ENCODE measurements at places on chromosomes 12 and 14.

GRCh38 chr14:83607682-83608081, 1922.3 kb upstream of the FLRT2 start:
- no peak for DNase-seq

- DNase-seq, result no peak
Measured at GRCh38 chr14:24089890-24090289, 4.2 kb upstream of the PCK2 start.

DNA sequence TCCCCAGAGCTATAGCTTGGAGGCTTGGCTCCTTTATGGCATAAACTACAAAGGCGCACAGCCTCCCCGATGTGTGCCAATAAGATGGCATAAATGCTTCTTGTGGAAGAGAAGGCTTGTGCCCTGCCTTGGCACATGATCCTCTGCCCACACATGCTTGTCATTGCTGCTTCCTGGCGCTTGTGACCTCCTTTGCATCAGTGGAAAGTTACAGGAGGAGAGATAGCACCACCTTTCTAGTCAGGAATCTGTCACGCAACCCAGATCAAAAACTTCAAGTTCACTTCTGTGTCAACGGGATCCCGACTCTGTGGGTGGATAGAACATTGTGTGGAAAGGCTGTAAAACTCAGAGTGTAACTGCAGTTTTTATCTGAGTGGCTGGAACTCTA, 183.8 kb upstream of the HIF1A start:
- DNase-seq, result peak; percentile 33

DNA sequence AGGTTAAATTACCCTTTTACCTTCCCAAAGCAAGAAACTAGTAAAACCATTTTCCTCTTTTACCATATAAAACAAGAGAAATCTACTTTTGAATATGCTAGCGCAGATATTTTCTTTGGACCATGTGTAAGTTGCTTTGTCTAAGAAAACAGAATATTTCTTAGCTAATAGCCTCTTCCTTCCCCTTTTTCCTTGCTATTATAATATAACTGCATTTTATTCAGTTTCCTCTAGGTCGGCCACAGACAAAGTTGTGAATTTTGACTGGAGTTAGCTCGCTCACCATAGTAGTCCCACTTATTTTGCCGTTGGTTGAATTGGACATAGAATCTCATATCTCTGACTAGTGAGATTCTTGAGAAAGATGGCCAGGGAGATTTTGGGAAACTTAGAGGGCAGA, 115.6 kb downstream of the PLEKHA5 start:
- DNase-seq, result no peak

DNA sequence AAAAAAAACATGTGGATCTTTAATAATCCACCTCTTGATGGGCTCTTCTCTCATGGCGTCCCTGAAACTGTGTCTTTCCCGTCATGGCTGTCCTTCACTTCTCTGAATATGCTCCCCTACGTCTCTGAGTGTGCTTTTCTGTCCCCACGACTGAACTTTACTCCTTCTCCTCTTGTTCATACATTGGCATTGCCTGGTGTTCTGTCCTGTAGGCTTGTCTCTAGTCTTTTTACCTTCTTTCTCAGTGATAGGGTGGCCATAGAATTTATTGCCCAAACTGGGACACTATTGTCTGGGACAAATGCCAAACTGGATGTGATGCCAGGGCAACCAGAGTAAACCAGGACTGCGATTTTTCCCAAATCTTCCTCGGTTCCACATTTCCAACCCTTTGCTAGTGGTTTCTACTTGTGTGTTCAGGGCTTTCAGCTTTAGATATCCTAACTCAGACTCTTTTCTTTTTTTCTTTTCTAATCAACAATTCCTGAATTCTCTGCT, 202.2 kb downstream of the ATP23 start:
- no peak for DNase-seq

DNA sequence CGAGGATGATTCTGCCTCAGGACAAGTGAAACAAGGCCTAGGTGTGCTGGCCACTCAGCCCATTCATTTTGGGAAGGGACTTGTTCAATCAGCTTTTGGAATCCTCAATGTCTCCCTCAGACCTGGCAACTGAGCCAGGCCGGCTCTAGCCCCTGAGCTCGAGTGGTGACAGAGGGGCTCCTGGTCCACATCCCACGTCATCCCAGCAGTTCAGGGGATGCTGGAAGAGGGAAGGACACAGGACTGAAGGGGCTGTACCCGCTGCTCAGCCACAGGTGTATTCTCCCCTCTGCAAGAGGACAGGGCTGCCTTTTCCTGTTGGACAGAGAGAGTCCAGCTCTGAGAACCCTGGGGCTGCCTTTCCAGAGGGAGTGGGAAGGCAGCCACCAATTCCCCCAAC, 244.6 kb upstream of the SFSWAP start:
- DNase-seq, result no peak

- no peak for DNase-seq
Measured at GRCh38 chr12:46493150-46493833, 120.7 kb upstream of the SLC38A2 start.

DNA sequence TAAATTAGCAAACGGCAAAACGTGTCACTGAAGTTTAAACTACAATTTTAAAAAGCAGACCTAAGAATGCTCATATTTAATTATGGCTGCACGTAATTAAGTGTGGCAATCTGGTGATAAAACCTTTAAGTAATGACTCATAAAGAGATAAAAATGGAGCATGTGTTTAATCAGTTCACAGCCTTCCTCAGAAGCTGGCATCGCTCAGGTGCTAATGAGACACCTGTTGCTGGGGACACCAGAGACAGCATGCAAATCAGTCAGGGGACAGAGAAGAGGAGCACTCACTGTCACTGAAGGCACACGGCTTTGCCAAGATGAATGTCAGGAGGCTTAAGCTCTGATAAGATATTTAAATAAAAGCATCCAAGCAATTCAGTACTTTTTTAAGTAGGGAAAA, 840.3 kb downstream of the GALC start:
- no peak for DNase-seq

- DNase-seq, result peak; percentile 82
Measured at GRCh38 chr12:68611094-68611805, 551 bp downstream of the RAP1B start.

GRCh38 chr14:100283984-100284881, 22.0 kb downstream of the SLC25A29 start:
- DNase-seq, result no peak

DNA sequence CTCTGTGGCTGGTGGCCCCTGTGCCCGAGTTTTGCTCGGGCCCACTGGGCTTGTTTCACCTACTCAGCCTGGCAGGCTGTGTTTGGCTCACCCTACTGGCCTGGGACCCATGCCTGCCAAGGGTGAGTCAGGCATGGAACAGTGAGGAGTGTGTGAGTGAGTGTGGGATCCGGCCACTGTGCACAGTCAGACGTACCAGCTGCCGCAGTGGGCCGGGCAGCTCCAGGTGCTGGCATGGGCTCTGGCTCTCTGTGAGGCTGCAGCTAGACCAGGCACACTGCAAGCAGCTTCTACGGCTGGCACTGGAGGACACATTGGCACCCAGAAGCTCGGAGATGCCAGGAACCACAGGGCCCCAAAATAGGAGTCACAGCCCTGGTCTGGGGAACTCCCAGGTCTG, 40.6 kb downstream of the HSD17B6 start:
- DNase-seq, result peak; percentile 15

GRCh38 chr12:52404951-52405350, 1.2 kb downstream of the KRT82 start:
- no peak for DNase-seq

GRCh38 chr12:49905718-49906314, 2.1 kb upstream of the FAIM2 start:
- no peak for DNase-seq

GRCh38 chr14:104930526-104931303, 6.0 kb downstream of the PLD4 start:
- no peak for DNase-seq

DNA sequence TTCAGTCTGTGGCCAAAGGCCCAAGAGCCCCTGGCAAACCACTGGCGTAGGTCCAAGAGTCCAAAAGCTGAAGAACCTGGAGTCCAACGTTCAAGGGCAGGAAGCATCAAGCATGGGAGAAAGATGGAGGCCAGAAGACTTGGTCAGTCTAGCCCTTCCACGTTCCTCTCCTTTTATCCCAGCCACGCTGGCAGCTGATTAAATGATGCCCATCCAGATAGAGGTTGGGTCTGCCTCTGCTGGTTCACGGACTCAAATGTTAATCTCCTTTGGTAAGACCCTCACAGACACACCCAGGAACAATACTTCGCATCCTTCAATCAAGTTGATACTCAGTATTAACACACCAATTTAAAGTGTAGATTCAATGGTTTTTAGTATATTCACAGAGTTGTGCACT, 21.1 kb upstream of the OS9 start:
- DNase-seq, result no peak

- DNase-seq, result no peak
Measured at GRCh38 chr12:16495196-16495595, 110.8 kb downstream of the LMO3 start.

- DNase-seq, result no peak
Measured at GRCh38 chr12:113103756-113104450, 31.7 kb downstream of the RASAL1 start.

- no peak for DNase-seq
Measured at GRCh38 chr14:54058505-54058904, 101.9 kb upstream of the BMP4 start.

DNA sequence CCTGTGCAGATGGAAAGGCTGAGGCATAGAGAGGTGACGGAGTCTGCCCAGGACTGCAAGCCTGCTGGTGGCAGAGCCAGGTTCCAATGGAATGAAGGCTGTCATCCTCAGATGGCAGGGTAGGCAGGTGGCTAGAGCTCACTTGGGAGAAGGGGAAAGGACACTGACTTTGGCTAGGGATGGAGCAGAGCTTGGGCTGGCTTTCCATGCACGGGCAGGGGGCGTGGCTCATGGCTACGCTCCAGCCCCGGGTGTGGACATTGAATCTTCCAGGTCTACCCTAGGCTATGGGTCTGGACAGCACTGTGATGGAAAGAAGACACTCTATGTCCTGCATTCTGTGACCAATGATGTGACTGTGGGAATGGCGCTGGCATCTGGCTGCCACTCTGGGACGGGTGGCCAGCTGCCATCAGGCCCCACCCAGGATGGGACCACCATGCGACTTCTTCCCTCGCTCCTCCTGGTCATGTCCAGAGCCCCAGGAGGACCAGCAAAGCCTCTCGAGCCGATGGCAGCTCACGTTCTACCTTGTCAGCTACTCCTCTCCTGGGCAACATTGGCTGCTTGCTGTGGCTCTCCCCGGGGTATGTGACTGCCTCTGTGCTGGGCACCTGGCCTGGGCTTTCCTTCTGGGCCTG, 398.7 kb downstream of the TMEM121 start:
- DNase-seq, result no peak

DNA sequence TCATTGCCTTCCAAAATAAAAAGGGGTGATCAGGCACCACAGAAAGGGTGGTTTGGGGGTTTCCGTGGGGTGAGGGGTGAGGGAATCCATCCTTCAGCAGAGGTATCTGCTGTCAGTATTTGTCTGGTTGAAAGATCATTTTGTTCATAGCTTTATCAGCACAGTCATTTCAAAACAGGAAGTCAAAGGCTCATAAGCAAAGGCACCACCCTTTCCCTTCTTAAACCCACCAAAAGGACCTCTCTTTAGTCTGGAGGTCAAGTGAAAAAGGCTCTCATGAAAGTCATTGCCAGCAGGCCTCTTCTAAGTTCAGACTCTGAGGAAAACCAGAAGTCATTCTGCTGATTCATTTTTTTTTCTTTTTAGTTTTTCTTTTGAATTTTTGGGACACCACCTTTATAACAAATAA, 6.2 kb downstream of the CHST11 start:
- DNase-seq, result no peak

DNA sequence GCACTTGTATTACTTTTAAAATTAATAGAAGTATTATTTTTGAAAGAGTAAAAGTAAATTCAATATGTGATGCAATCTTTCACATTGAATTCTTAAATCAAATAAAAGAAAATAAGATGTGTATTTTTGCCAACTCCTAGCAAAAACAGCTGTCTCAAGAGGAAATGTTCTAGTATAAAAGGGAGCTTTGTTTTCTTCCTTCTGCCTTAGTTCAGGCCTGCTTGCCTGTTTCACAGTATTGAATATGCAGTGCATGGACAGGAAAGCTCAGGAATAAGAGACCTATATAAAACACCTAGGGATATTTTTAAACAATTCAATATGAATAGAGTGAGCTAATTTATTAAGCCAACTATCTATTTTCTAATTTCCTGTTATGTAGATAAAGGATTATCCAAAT, 294.8 kb upstream of the G2E3 start:
- no peak for DNase-seq

DNA sequence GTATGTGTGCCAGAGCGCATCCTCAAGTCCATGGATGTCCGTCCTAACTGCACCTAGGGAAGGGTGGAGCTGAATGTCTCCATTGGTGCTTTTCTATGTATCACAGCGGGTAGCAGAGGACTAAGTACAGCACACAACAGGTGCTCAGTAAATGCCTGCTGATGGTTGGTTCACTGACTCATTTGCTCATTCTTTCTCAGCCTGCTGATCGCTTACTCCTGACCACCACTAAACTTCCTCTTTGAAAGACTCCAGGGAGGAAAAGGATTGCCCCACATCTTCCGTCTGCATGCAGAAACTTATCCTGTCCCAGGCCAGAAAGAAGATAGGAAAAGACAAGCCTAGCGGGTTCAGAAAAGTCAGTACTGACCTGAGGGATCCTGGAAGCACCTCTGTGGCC, 66.3 kb downstream of the B4GALNT3 start:
- DNase-seq, result no peak

DNA sequence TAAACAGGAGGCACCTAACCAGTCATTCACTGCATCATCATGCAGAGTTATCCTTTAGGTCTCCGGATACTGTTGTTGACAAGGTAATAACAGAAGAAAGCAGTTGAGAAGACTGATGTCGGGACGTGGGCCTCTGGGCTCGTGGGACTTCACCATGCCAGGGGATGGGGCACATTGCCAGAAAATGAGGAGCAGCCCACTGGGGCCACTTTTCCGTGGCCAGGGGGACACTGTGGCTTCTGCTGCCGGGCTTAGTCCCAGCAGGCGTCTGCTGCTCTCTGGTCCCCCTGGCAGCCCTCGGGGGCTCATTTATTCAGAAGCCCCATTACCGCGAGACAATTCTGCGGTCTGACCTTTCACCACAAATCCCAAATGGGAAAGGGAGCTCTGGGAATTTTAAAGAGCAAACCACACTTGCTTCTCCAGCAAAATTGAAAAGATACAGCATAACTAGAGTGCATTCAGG, 201.2 kb downstream of the DAD1 start:
- DNase-seq, result no peak

DNA sequence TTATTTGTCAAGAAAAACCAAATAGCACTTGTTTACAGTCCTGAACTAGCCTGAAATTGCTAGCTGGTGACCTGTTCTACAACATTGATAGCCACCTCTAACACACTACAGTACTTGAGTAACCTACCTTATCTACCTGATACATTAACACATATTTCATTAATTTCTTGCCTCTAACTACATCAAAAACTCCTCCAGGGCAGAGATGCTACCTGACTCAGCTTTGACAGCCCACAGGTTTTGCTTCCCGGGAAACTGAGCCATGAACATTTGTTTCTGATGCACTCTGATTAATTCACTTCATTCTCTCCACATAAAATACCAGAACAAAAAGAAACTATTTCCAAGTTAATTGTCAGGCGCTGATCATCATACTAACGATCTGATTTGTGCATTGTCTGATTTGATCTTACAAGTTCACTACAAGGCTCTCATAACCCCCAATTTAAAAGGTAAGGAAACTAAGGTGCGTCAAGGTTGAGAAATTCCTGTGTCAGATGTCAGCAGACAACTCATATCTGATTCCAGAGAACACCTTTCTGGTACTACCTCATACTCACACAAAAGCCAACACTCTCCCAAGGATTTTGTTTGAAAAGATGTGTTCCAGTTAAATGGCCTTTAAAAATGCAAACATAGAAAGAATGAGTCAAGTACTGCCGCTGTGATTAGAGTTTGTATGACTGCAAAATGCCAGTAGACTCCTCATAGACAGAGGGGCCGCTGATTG, 768.7 kb downstream of the BCL11B start:
- no peak for DNase-seq

GRCh38 chr14:75295491-75296345, 17.1 kb downstream of the FOS start:
- DNase-seq, result peak; percentile 66

Data from AG10803 (cell line).